Hematopoietic multipotent progenitor cell treated with erythropoietin and hydrocortisone succinate and interleukin-3 and kit ligand, for 4 days (in vitro differentiated cells): ENCODE measurements at places on chromosomes 2 and 18.

GRCh38 chr2:160387558-160388262 is 105.9 kb downstream of the RBMS1 start:
- DNase-seq = no peak

- DNase-seq = no peak
These were observed 13.3 kb downstream of the OBSL1 start for GRCh38 chr2:219557791-219558785.

DNA sequence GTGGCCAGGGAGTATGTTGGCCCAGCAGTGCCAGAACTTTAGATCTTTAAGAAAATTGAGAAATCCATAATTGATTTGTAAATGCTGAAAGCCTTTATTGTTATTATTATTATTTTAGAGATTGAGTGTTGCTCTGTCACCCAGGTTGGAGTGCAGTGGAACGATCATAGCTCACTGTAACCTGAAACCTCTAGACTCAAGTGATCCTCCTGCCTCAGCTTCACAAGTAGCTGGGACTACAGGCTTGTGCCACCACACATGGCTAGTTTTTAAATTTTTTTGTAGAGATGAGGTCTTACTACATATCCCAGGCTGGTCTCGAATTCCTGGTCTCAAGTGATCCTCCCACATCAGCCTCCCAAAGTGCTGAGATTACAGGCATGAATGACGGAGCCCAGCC is 143.2 kb upstream of the CCDC68 start:
- no peak for DNase-seq

- DNase-seq = no peak
These were observed 36.1 kb downstream of the ASXL2 start for GRCh38 chr2:25842155-25842554.

GRCh38 chr2:100581277-100581612 is 18.5 kb downstream of the PDCL3 start:
- DNase-seq = no peak

DNA sequence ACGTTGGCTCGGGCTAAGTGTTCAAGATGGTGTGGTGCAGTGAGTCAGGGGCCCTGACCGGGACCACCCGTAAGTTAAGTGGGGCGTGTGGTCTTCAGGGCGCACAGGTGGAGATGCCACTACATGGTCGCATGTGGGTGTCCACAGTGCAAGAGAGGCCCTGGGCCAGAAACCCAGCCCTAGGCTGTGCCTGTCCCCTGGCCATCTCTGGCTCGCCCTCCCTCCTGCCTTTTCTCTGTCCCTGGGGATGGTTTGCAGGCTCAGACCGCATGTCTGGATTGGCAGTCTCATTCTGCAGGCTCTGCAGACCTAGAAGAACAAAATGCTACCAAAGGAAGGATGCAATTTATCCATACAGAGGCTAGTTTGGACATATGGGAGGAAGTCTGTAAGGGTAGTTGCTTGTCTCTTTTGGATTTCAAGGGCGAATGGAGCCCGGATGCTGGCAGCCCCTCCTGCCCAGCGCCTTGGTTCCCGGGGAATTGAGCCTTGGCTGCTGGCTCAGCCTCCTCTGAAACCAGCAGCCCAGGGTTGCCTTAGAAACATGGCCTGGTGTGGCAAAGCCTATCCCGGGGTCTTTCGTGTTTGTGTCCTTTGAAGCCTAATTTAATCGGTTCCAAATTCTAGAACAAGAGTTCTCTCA is 417.5 kb upstream of the HS6ST1 start:
- no peak for DNase-seq

DNA sequence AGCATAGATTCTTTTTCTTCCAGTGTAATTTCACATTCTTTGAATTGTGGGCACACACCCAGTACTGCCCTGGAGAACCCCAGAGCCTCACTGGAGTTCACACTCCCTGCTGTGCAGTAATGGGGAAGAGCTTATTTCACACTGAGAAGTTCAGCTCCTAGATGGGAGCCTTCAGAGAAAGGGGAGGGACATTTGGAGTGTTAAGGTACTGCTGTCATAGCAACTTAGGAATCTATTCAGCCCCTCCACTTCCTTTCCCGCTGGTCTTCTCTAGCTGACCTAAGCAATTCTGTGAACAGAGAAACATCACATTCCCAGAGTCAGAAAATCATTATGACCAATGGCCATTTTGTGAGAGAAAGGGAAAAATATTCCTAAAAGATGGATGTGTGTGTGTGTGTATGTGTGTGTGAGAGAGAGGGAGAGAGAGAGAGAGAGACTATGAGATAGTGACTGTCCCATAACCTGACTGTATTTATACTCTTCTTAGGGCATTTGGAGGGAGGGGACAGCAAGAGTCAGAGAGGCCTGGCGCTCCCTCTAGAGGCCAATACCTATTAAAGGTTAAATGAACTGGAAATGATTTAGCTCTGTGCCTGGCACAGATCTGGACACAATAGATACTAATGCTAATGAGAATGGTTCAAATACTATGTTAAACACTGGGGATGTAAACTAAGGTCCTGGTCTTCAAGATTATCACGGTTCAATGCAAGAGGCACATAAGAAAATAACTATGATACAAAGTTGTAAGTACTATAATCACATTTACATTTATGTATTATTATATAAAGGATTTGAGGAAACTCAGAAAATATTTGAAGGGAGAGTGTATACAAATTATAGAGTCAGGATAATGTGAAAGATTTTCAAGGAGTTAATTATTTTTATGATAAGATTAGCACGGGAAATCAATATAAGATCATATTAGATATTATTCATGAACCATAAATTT is 41.5 kb upstream of the RPE start:
- peak; percentile 85 for DNase-seq

- DNase-seq = no peak
These were observed 166.2 kb downstream of the INHBB start for GRCh38 chr2:120511947-120512710.
